COR-L47 (cell line): ENCODE measurements at places on chromosomes 6 and 20.

DNA sequence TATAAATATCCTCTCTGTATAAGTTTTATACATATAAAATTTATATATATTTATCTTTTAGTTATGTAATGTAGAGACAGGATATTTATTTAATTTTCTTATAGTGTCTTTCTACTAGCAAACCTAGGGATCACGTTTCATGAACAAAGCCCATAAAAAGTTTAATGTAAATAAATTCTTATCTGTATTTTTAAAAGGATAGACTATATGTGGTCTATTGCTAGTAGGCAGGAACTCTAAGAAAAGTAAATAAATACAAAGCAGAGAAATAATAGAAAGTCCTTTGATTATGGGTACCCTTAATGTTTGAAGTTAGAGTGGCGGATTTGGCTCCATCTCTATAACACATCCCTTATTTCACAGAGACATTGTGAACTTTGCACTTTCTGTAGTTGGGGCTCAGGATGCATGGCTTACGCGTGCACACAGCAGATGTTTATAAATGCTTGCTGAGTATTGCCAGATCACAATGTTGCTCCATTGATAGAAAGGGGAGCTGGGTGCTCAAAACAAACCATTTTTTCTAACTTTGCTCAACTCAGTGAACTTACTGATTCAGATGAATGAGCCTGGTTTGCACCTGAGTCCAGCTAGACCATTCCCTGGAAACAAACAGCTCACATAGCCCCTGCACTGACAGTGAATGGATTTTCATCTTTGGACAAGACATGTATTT is 179.1 kb downstream of the SYNE1 start:
- DNase-seq = no peak

GRCh38 chr20:4567170-4567569 is 154.5 kb upstream of the PRND start:
- DNase-seq = no peak

GRCh38 chr6:87396595-87397392 is 11.0 kb upstream of the CFAP206 start:
- DNase-seq = no peak

- no peak for DNase-seq
Observed at GRCh38 chr6:43886067-43886461, 116.1 kb downstream of the VEGFA start.

GRCh38 chr6:169627736-169628607 is 73.9 kb downstream of the WDR27 start:
- no peak for DNase-seq
